ENCODE measurements at places on chromosomes 4 and X. TPM values are rescaled to one million over a fixed set of nuclear protein-coding genes. Genes with fewer than 3 reads are reported as not detected.

DNA sequence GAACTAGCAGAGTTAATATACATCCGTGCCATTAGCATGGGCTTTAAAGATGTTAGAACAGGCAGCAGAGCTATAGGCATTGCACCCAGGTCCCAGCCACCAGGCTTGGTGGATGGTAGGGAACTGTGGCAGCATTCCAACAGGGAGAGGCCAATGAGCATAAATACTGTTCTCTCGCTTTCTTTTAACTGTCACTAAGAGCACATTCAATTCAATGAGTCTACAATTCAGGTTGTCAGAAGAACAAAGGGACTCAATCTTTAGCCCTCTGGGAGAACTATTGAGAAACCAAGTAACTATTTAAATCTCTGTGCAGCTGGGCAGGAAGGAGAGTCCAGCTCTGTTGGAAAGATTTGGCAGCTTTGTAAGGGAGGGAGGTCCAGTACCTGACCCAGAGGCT, 165.6 kb downstream of the CHIC1 start:
- H3K27ac ChIP-seq = no peak overlapping the region
- H3K36me3 ChIP-seq = no peaks in the 10 kb centered on the region
- no peak for DNase-seq
- no peaks in the 10 kb centered on the region for H3K4me1 ChIP-seq
- no peak overlapping the region for H3K4me3 ChIP-seq
- H3K27me3 ChIP-seq = peaks cover 3% of the 10 kb centered on the region

- no peaks in the 10 kb centered on the region for H3K27me3 ChIP-seq
- no peak overlapping the region for H3K4me3 ChIP-seq
- H3K27ac ChIP-seq = no peak overlapping the region
- no peaks in the 10 kb centered on the region for H3K4me1 ChIP-seq
- H3K36me3 ChIP-seq = no peaks in the 10 kb centered on the region
- no peak for DNase-seq
Observed at GRCh38 chrX:106672527-106672926, 54.0 kb upstream of the RNF128 start.

The DGKK gene
- not detected for total RNA-seq

- no peaks in the 10 kb centered on the region for H3K36me3 ChIP-seq
- H3K27ac ChIP-seq = no peak overlapping the region
- no peaks in the 10 kb centered on the region for H3K4me1 ChIP-seq
- H3K4me3 ChIP-seq = no peak overlapping the region
Observed at GRCh38 chr4:56671373-56671772, 9.7 kb downstream of the HOPX start.

The SPANXN3 gene
- not detected for total RNA-seq

DNA sequence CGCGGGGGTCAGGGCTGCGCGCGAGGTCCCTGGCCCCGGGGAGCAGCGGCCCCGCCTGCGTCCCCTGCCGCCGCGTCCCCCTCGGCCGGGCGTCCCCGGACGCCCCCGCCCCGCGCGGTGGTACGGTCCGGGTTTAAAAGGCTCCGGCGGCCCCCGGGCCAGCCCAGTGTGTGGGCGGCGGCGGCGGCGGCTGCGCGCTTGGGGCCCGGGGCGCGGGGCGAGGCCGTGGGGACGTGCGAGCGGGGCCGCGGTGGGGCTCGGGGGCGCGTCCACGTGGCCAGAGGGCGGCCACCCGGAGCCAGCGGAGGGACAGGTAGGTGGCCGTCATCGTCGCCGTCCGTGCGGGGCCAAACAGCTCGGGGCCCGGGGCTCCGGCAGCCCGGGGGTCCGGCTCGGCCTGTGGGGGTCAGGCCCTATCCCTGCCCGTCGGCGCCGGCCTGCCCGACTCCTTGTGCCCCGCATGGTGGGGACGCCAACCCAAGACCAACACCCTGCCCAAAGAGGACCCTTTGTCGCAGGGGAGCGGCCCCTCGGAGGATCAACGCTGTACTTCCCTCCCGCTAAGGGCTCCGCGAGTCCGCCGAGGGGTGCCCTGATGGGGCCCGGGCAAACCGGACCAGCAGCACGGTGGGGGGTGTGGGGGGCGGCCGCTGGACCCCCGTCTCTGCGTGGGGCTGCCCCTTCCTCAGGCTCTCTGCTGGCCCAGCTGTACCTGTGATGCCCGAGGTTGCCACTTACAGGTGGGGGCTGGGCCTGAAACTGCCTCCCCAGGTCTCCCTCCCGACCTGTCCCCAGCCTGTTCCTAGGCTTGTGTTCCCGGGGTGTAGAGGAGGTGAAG, at the start of gene PLXNA3:
Gene PLXNA3 (plus strand): TSS at position 166 of the 838 bp plus-strand sequence. CDS start 1,903 bp downstream, outside the sequence.
- H3K4me1 ChIP-seq = no peaks in the 10 kb centered on the region
- no peaks in the 10 kb centered on the region for H3K27me3 ChIP-seq
- H3K27ac ChIP-seq = no peak within 1 kb of the TSS
- H3K36me3 ChIP-seq = no peaks in the 10 kb centered on the region
- peak; percentile 33 for DNase-seq
- peak within 1 kb of the TSS; percentile 34 for H3K4me3 ChIP-seq

The NAT8L gene
- 1.1 TPM for total RNA-seq

DNA sequence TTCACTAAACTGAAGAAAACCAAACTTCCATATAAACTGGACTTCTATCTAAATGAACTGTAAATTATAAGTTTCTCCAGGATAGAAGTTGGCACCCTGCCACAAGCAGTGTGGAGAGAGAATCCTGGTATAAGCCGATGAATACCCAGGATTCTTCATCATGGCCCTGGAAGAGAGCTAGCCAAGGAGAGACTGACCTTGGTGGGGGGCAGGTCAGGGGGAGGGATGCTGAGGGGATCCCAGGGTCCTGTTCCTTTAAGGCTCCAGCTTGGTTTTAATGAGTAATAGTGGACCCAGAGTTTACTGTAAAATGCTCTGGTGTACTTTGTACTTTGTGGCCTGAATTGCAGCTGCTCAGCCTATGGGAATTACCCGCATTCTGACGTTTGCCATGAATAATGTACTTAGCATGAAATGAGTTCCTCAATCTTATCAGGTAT, 16.9 kb downstream of the RASSF6 start:
- no peak overlapping the region for H3K4me3 ChIP-seq
- H3K27me3 ChIP-seq = no peaks in the 10 kb centered on the region
- H3K4me1 ChIP-seq = no peaks in the 10 kb centered on the region

The HTN3 gene
- total RNA-seq = not detected

DNA sequence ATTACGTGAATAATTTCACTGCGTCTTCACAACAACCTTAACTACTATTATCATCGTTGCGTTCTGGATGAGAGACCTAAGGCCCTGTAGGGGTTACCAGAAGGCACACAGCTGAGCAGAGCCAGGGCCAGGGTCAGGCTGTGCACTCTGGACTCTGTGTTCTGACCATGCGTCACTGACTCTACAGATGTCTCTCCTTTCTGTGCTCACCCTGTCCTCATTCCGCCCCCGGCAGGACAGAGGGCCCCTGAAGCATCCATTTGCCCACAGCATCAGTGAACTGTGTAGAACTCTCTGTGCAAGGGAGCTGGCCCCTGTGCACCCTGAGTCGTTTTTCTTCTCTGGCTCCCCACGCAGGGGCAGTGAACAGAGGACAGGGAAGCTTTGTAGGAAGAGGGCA, 21.3 kb downstream of the GPKOW start:
- H3K36me3 ChIP-seq = no peaks in the 10 kb centered on the region
- peak; percentile 43 for DNase-seq
- H3K27me3 ChIP-seq = no peaks in the 10 kb centered on the region

The HGFAC gene
- total RNA-seq = not detected

DNA sequence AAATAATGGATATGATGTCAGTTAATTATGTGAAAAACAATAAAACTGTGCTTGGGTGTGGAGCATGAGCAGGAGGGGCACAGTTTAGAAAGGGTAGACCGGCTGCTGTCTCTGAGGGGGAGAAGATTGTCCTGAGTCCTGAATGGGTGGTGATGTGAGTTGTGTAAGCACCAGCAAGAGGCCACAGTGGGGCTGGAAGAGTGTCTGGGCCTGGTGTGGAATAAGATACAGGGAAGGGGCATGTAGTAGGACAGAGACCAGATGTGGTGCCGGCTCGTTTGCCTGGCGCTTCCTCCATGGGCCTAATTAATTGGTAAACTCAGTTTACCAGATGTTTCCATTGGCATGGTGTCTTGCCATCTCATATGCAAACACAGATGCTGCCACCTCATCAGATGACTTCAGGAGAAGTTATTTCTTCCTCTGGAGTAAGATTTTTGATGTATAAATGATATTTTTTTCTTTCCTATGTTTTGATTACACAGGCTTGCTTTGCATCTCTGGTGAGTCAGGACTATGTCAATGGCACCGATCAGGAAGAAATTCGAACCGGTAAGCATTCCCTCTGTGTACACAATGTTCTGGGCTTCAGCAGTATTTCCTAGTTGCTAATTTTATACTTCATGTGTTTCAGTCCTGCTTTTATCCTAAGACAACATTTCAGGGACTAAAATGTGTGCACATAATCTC, 5.1 kb downstream of the MED28 start:
- peaks cover 14% of the 10 kb centered on the region for H3K4me1 ChIP-seq
- H3K36me3 ChIP-seq = no peaks in the 10 kb centered on the region
- no peak for DNase-seq
- H3K4me3 ChIP-seq = no peak overlapping the region

- no peak overlapping the region for H3K4me3 ChIP-seq
- no peak overlapping the region for H3K27ac ChIP-seq
- H3K4me1 ChIP-seq = peaks cover 11% of the 10 kb centered on the region
- no peaks in the 10 kb centered on the region for H3K36me3 ChIP-seq
- no peaks in the 10 kb centered on the region for H3K27me3 ChIP-seq
Observed at GRCh38 chr4:181792641-181793040, 450.6 kb upstream of the TENM3 start.

DNA sequence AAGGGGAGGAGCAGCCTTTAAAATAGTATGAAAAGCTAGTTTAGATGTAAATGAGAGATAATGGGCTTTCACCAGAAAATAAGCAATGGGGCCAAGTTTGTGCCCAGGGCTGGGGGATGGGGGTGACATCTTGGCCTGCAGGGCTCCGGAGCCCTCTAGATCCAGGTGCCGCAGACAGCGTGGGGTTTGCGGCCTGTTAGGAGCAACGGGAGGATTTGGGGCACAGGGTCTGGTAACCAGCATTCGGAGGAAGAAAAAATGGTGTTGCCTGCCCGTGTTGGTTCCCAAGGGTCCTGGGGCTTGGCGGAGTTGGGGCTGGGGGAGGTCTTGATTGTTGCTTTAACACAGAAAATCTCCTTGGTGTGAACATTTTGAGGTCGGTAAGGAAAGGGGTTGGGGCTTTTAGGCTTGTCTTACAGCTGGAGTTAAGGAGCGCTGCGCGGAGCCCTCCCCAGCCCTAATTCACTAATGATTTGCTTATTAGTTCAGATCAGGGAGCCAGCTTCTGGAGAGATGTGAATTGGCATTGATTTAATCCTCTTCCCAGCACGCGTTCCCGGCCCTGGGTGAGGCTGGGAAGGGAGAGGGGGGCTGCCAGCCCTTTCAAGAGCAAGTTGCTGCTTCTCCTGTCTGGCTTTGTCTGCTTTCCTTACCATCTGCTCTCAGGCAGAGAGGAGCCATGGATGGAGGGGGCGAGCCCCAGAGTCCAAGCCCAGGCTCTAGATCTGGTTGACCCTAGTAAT, 443.4 kb downstream of the BCOR start:
- H3K36me3 ChIP-seq = no peaks in the 10 kb centered on the region
- no peaks in the 10 kb centered on the region for H3K4me1 ChIP-seq
- H3K27ac ChIP-seq = no peak overlapping the region

- no peak overlapping the region for H3K4me3 ChIP-seq
- H3K27me3 ChIP-seq = peaks cover 6% of the 10 kb centered on the region
- no peaks in the 10 kb centered on the region for H3K36me3 ChIP-seq
- H3K27ac ChIP-seq = no peak overlapping the region
- no peak for DNase-seq
Observed at GRCh38 chrX:28638775-28639174, 51.5 kb downstream of the IL1RAPL1 start.

DNA sequence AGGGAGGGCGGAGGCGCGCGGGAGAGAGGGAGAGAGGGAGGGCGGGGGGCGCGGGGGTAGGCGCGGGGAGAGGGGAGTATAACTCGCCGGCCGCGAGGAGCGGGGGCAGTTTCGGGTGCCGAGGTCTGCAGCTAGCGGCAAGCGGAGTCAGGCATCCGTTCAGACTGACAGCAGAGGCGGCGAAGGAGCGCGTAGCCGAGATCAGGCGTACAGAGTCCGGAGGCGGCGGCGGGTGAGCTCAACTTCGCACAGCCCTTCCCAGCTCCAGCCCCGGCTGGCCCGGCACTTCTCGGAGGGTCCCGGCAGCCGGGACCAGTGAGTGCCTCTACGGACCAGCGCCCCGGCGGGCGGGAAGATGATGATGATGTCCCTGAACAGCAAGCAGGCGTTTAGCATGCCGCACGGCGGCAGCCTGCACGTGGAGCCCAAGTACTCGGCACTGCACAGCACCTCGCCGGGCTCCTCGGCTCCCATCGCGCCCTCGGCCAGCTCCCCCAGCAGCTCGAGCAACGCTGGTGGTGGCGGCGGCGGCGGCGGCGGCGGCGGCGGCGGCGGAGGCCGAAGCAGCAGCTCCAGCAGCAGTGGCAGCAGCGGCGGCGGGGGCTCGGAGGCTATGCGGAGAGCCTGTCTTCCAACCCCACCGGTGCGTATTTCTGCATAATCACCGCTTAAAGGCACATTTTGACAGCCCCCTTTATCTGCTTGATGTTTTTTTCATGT, at the start of gene POU4F2:
Gene POU4F2 (plus strand): TSS at position 108 of the 720 bp plus-strand sequence. CDS start 248 bp downstream, at position 356.
- H3K4me1 ChIP-seq = peaks cover 9% of the 10 kb centered on the region
- no peak within 1 kb of the TSS for H3K4me3 ChIP-seq
- H3K27ac ChIP-seq = no peak within 1 kb of the TSS
- no peak for DNase-seq
